ENCODE measurements at places on chromosomes 2 and 18. TPM values are rescaled to one million over a fixed set of nuclear protein-coding genes. Genes with fewer than 3 reads are reported as not detected.

DNA sequence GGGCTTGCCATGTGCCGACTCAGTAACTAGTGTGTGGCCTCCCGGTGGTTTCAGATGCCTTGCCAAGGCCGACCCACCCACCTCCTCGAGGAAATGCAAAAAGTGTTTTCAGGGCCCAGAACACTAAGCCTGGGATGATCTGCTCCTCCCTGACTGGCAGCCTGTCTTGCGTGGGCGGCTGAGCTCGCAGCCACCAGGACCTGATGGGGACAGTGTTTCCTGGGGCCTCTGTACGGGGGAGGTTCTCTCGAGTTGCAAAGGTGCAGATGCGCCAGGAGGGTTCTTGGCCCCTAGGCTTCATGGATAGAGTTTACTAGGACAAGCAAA lies 85.2 kb downstream of the GLI2 start:
- peak; percentile 89 for DNase-seq

Gene KCNE4
- total RNA-seq = 13.8 TPM

GRCh38 chr2:239378918-239379640 lies 21.7 kb downstream of the HDAC4 start:
- no peak for DNase-seq

DNA sequence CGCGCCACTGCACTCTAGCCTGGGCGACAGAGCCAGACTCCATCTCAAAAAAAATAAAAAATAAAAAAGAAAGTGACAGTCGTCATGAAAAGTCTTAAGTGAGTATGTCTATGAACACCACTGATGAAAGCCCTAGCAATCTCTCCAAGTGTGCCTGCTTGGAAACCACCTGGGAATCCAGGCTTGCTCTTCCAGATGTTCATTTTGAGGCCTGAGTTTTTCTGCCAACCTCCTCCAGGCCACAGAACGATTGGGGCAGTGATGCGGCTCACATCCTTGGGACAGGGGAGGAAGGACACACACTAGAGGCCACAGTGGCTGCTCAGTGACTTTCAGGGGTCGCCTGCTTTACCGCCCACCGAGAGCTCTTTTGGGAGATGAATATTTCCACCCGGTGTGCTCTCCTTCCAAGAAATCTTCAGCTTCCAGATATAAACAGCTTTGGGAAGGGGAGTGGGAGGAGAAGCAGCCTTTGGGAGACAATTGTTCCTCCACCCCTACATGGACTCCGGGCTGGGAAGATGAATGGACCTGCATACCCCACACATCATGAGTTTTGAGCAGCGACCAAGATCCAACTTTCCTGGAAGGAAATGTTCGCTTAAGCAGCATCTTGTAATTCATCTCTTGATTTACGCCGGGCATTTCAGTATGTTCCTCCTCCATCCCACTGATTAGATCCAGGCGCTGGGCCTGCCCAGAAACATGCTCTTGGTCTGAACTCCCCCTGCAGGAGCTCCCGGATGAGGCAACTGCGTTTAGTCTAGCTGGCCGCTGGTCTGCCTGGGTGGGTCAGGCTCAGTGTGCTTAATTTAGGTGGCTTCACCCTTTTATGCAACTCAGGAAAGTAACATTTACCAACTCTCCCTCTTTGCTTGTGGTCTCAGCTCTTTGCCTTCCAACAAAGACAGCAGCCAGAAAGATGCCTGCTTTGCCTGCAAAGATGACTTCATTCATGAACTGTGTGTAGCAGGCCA lies 6.2 kb upstream of the ARMC9 start:
- DNase-seq = peak; percentile 84

DNA sequence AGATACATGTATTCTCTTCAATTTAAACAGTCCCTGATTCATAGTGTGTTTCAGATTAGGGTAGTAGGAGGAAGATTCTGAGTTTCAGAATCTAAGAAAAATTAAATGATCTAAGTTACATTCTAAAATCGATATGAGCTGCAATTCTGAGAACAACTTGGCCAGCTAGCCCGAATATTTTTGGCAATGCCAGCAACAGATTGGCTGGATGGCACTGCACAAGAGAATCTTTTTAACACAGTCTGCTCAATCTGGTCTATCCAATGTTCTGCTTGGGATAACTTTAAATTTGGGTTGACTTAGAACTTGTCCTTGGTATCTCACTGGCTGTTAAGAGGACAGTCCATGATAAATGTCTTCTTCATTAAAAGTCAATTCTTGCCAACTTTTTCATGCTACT lies 853.9 kb downstream of the NRXN1 start:
- no peak for DNase-seq

GRCh38 chr2:85496436-85496835 lies 42.5 kb upstream of the MAT2A start:
- DNase-seq = no peak

Data from RPMI7951 (cell line).